ENCODE measurements at places on chromosomes 7 and 10.

DNA sequence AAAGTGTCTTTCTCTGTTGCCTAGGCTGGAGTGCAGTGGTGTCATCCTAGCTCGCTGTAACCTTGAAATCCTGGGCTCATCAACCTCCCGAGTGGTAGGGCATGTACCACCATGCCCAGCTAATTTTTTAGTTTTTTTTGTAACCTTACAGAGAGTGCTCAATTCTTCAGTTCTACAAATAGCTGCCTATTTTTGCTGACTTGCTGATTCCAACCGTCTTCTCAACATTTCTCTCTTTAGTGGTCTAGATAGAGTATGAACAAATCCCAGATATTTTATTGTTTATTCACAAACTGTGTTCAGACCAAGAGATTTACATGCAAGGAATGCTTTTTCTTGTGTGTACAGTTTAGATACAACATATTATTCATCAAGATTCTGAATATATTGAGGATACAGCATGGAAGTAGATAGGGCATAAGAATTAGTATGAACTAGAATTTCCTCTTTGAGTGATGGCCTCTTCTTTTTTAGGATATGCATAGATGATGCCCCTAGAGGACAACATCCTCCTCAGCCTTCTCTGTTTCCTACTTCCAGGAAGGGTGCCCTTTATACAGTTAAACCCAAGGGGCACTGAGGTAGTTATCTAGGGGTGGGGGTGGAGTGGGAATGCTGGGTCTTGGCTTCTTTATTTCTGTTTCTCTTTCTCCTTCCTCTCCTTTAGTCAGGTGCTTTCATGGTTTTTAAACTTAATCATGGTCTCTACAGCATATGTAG is 26.0 kb downstream of the PRPF18 start:
- DNase-seq: no peak

- no peak for DNase-seq
Observed at GRCh38 chr10:83835945-83836745, 303.2 kb upstream of the GHITM start.

GRCh38 chr10:124829447-124830115 is 28.0 kb downstream of the ABRAXAS2 start:
- no peak for DNase-seq

GRCh38 chr10:125520968-125521367 is 162.0 kb downstream of the TEX36 start:
- no peak for DNase-seq

- DNase-seq: no peak
Observed at GRCh38 chr7:45978731-45979211, 57.7 kb upstream of the IGFBP3 start.

GRCh38 chr7:14065286-14065685 is 75.8 kb upstream of the ETV1 start:
- no peak for DNase-seq

GRCh38 chr7:155211761-155212160 is 85.9 kb upstream of the INSIG1 start:
- DNase-seq: no peak

GRCh38 chr7:44791278-44792219 is 4.9 kb upstream of the PPIA start:
- no peak for DNase-seq

- DNase-seq: no peak
Observed at GRCh38 chr7:69577221-69577620, 21.1 kb upstream of the AUTS2 start.

DNA sequence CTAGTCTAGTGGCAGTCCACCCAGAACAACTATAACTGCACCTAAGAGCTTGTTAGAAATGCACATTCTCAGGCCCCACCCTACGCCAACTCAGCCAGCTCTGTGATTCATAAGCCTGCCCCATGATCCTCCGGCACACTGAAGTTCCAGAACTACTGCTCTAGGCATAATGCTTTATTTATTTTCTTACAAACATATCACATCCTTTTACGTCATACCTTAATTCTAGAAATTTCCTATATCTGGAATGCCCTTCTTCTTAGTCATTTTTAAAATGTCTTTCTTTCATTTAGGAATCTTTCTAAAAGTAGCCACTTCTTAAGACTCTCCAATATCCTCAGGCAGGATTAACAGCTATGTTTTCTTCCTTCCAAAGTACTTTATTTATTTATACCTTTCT is 480.1 kb downstream of the INHBA start:
- DNase-seq: no peak

- no peak for DNase-seq
Observed at GRCh38 chr7:155722936-155723335, 78.5 kb downstream of the RBM33 start.

GRCh38 chr10:12637649-12638048 is 288.3 kb downstream of the CAMK1D start:
- DNase-seq: no peak

DNA sequence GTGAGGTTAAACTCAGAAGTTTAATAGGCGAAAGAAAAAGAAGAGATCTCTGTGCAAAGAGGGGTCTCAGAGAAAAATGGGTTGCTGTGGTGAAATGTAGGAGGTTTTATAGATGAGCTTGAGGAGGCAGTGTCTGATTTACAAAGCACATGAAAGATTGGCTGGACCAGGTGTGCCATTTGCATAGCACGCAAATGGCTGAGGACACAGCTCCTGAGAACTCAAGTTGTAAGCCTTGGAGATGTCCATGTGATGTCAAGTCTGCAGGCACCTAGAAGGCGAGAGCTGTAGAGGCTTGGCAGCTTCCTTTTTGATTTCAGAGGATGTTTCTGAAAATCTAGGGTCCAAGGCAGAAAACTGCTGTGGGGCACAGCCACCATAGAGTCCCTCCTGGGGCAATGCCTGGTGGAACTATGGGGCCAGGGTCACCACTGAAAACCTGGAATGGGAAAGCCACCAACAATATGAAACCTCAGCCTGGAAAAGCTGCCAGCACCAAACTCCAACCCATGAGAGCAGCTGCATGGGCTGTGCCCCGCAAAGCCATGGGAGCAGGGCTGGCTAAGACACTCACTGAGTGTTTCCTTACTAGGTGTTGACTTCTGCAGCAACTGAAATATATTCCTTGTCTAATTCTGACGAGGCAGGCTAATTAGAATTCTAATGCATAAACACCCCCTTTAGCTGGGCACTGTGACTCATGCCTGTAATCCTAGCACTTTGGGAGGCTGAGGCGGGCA is 96.9 kb upstream of the TNS3 start:
- no peak for DNase-seq

DNA sequence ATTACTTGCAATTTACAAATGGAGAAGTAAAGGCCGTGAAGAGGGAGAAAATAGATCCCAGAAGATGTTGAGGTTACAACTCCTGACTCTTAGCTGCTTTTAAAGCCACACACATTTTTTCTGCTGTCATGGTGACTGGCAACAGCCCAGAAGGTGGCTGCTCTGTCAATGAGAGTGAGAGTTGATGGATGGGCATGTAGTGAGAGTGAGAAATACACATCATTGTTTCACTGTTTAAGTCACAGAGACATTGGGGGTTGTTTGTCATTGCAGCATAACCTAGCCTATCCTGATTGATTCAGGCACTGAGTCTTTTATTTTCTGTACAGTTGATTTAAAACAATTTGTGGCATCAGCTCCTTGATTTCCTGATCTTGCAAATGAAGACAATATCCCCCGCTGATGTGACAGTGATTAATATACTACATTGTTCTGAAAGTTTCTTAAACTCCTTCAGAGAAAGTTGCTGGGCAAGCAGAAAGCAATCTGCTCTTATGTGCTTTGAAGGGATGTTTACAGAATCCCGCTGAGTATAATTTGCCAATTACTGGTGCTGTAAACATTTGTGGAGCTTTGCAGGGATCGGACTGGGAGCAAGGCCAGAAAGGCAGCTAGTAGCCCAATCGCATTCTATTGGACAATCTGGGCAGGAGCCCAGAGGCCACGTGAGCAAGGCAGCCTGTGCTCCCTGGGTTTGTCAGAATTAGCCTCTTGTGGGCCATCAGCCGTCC is 229.6 kb downstream of the PRPF18 start:
- DNase-seq: no peak

DNA sequence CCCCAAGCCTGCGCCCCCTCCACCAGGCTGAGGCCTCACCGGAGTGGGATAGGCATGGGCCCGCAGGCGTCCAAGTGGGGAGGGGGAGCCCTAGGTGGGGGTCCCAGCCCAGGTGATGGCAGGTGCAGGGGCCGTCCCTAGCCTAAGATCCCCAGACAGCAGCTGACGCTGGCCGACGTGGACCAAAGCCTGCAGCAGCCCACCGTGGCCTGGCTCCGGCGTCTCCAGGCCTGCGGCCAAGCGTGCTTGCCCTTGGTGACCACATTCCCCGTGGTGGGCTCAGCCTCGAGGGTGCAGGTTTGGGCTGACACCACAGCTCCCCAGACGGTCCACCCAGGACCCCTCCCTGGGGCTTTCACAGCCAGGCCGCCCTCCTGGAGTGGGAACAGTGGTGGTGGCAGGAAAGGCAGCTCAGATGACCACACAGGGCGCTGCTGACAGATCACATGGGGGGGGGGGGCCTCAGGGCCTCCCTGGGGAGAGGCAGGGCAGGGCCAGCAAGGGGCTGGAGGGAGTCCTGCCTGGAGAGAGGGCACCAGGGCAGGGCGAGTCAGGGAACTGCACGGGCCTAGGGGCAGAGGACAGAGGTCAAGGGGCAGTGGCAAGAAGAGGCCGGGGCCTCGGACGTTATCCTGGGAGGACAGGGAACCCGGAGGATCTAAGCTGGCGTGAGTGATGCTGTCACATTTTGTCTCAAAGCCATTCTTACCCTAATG is 767 bp upstream of the ADAM8 start:
- no peak for DNase-seq

- DNase-seq: no peak
Observed at GRCh38 chr10:48460182-48460581, 144.7 kb downstream of the ARHGAP22 start.

DNA sequence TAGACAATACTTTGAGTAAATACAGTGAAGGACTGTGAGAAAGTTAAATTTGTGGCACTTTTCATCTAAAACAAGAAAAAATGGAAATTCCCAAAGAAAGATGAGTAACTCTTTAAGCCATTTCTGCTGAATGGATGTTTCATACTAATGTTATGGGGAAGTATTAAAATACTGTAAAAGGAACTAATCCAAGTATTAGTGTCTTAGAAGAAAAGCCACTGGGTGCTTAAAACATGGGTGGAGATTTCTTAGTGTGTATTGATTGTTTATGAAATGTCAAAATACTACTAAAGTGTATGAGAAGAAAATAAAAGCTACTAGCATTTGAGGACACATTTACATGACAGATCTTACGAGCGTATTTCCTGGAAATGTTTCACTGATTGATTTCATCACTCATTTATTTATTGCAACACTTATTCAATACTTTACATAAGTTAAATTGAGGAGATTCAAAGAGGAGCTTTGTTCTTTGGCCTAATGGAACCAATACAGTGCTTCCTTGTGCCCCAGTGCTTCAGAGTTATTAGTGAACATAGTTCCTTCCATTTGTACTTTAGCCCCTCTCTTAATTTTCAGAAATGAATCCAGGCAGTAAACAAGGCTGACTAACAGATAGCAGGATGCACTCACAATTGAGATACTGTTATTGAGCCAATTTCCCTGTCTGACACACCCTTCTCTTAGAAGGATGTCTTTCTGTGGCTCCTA is 155.5 kb upstream of the AHR start:
- no peak for DNase-seq

GRCh38 chr10:12874501-12874900 is 127.0 kb downstream of the CCDC3 start:
- DNase-seq: no peak

- no peak for DNase-seq
Observed at GRCh38 chr10:74282848-74283210, 131.8 kb downstream of the ADK start.
